ENCODE measurements at places on chromosomes 3 and 15. TPM values are rescaled to one million over a fixed set of nuclear protein-coding genes. Genes with fewer than 3 reads are reported as not detected.

GRCh38 chr15:38692789-38693062 lies 128.1 kb upstream of the RASGRP1 start:
- H3K4me1 ChIP-seq, result no peaks in the 10 kb centered on the region
- DNase-seq, result no peak
- no peak overlapping the region for H3K27ac ChIP-seq
- no peak overlapping the region for H3K4me3 ChIP-seq
- H3K27me3 ChIP-seq, result no peaks in the 10 kb centered on the region

DNA sequence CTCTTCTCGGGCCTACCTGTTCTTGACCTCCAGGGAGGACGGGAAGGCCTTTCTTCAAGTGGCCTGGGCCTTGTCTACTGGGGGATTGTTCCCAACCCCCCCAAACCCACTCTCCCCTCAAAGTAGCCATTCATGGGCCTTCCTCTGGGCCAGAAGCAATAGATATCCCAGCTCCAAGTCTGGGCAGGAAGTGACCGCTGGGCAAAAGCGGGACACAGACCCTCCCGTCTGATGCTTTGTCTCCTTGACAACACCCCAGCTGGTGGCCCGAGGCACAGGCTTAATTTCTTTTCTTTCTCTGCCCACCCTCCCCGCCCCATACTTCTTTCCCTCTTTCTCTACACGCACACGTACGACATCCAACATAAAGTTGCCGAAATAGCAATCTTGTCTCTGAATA lies 41.4 kb upstream of the FEZF2 start:
- peaks cover 91% of the 10 kb centered on the region for H3K27me3 ChIP-seq
- H3K27ac ChIP-seq, result peak overlapping the region; percentile 30
- peak; percentile 86 for DNase-seq
- peaks cover 27% of the 10 kb centered on the region for H3K4me1 ChIP-seq
- H3K36me3 ChIP-seq, result no peaks in the 10 kb centered on the region

GRCh38 chr3:187518207-187518606 lies 150.0 kb downstream of the RTP4 start:
- H3K36me3 ChIP-seq, result no peaks in the 10 kb centered on the region
- no peak for DNase-seq
- no peaks in the 10 kb centered on the region for H3K27me3 ChIP-seq
- no peak overlapping the region for H3K27ac ChIP-seq
- H3K4me3 ChIP-seq, result no peak overlapping the region
- H3K4me1 ChIP-seq, result peaks cover 21% of the 10 kb centered on the region

GRCh38 chr15:40045572-40046217 lies 6.7 kb upstream of the SRP14 start:
- H3K27me3 ChIP-seq, result no peaks in the 10 kb centered on the region
- H3K4me3 ChIP-seq, result no peak overlapping the region
- H3K4me1 ChIP-seq, result peaks cover 3% of the 10 kb centered on the region
- H3K27ac ChIP-seq, result no peak overlapping the region
- DNase-seq, result no peak
- no peaks in the 10 kb centered on the region for H3K36me3 ChIP-seq

DNA sequence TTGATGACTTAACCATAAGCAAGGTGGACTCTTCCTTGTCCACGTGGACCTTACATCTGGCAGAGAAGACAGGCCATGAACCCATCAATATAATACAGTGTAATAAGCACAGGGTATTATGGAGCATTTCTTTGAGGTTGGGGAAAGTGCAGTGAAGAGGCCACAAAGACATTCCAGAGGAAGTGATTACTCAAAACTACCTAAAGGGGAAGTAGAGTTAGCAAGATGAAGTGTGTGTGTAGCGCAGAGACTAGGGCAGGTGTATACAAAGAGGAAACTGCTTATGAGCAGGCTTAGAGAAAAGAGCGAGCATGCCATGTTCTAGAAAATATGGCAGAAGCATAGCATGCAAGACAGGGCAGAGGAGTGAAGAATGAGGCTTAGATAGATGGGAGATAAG lies 17.9 kb downstream of the CP start:
- H3K4me1 ChIP-seq, result peaks cover 11% of the 10 kb centered on the region
- H3K36me3 ChIP-seq, result no peaks in the 10 kb centered on the region
- H3K4me3 ChIP-seq, result no peak overlapping the region
- H3K27me3 ChIP-seq, result no peaks in the 10 kb centered on the region
- no peak for DNase-seq

DNA sequence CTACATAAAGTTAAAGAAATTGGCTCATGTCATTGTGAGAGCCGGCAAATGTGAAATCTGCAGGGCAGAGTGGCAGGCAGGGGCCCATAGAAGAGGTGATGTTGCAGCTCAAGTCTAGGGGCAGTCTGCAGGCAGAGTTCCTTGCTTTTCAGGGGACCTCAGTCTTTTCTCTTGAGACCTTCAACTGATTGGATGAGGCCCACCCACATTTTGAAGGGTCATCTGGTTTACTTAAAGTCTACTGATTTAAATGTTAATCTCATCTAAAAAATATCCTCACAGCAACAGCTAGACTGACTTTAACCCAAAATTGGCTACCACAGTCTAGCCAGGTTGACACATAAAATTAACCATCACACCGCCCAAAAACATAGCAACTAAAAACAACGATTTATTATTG lies 77.6 kb upstream of the ALDH1L1 start:
- H3K27ac ChIP-seq, result no peak overlapping the region
- no peaks in the 10 kb centered on the region for H3K36me3 ChIP-seq
- no peaks in the 10 kb centered on the region for H3K27me3 ChIP-seq
- peaks cover 5% of the 10 kb centered on the region for H3K4me1 ChIP-seq

The C3orf70 gene
- total RNA-seq, result 4.7 TPM

The MYL3 gene
- total RNA-seq, result not detected

- H3K4me3 ChIP-seq, result no peak overlapping the region
- H3K36me3 ChIP-seq, result no peaks in the 10 kb centered on the region
- H3K27ac ChIP-seq, result no peak overlapping the region
- no peak for DNase-seq
- peaks cover 7% of the 10 kb centered on the region for H3K4me1 ChIP-seq
These were observed 17.8 kb downstream of the PLD1 start for GRCh38 chr3:171792531-171792930.

DNA sequence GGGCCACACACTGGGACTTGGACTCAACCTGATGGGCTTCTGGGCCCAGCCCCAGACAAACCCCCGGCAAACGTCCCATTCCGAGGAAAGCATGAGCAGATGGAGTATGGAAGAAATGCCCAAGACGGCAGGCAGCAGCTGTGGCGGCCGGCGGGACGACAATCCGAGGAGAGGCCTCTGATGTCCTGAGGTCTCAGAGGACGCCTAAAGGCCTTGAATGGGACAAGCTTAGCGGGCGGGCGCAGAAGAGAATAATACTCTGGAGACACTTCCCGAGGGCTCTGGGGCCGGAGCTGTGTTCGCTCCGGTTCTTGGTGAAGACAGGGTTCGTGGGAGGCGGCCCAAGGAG lies 482 bp upstream of the OGG1 start:
- peak overlapping the region; percentile 93 for H3K27ac ChIP-seq
- H3K27me3 ChIP-seq, result no peaks in the 10 kb centered on the region
- peak overlapping the region; percentile 64 for H3K4me3 ChIP-seq
- H3K4me1 ChIP-seq, result peaks cover 4% of the 10 kb centered on the region

The LRRIQ4 gene
- not detected for total RNA-seq

The AQP9 gene
- total RNA-seq, result not detected

The GOLGA8G gene
- total RNA-seq, result not detected

The THSD4 gene
- total RNA-seq, result 2.4 TPM

The HAPLN3 gene
- 9.5 TPM for total RNA-seq

The CHL1 gene
- 0.49 TPM for total RNA-seq

The DZIP3 gene
- 89.0 TPM for total RNA-seq

DNA sequence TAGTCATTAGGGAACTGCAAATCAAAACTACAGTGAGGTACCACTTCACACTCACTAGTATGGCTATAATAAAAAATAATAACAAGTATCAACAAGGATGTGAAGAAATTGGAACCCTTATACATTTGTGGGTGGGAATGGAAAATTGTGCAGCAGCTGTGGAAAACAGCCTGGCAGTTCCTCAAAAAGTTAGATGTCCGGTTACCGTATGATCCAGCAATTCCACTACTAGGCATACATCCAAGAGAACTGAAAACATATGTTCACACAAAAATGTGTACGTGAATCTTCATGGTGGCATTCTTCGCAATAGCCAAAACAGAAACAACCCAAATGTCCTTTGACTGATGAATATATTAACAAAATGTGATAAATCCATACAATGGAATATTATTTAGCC lies 187.9 kb upstream of the LYSMD4 start:
- H3K4me1 ChIP-seq, result peaks cover 4% of the 10 kb centered on the region
- H3K36me3 ChIP-seq, result no peaks in the 10 kb centered on the region

- no peaks in the 10 kb centered on the region for H3K4me1 ChIP-seq
- H3K27me3 ChIP-seq, result no peaks in the 10 kb centered on the region
- no peak for DNase-seq
These were observed 132.9 kb upstream of the LPP start for GRCh38 chr3:188021041-188021440.

The USP4 gene
- total RNA-seq, result 17.7 TPM

DNA sequence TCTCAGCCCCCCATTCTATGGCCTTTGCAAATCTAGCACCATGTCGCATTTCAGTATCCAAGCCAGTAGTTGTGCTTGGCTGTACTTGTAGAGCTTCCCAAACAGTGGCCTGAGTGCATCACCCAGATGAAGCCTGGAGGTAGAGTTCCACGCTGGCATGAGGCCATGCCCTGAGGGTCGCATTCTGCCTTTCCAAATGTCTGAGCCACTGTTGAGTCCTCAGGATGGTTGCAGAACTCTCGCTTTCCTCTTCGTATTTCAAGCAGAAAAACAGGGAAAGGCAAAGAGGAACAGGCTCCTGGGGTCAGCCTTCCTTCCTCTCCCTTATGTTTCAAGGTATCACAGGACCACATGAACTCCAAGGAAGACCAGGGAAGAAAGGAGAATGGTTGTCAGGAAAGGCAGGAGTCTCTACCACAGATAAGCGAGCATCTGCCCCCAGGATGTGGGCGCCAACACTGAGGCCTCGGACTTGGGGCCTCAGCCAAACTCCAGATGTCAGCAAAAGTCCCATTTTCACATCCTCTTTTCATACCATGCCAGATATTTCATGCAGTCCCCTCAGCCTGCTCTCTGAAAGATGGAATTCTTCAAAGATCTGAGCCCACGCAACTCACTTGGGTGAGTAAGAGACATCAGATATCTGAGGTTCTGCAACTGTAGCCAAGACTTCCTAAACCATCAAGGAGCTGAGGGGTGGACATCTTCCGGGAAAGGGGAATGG lies 19.4 kb upstream of the PRR20G start:
- no peaks in the 10 kb centered on the region for H3K36me3 ChIP-seq
- no peak overlapping the region for H3K27ac ChIP-seq
- H3K27me3 ChIP-seq, result peaks cover 15% of the 10 kb centered on the region
- no peak for DNase-seq
- H3K4me3 ChIP-seq, result no peak overlapping the region

DNA sequence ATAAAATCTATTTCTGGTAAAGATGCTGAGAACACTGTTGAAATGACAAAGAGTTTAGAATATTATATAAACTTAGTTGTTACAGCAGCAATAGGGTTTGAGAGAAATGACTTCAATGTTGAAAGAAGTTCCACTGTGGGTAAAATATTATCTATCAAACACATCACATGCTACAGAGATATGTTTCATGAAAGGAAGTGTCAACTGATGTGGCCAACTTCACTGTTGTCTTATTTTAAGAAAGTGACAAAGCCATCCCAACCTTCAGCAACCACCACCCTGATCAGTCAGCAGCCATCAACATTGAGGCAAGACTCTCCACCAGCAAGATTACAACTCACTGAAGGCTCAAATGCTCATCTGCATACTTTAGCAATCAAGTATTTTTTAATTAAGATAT lies 20.2 kb downstream of the TMEM39A start:
- DNase-seq, result no peak
- no peak overlapping the region for H3K27ac ChIP-seq
- H3K4me1 ChIP-seq, result no peaks in the 10 kb centered on the region
- H3K36me3 ChIP-seq, result no peaks in the 10 kb centered on the region
- no peaks in the 10 kb centered on the region for H3K27me3 ChIP-seq

DNA sequence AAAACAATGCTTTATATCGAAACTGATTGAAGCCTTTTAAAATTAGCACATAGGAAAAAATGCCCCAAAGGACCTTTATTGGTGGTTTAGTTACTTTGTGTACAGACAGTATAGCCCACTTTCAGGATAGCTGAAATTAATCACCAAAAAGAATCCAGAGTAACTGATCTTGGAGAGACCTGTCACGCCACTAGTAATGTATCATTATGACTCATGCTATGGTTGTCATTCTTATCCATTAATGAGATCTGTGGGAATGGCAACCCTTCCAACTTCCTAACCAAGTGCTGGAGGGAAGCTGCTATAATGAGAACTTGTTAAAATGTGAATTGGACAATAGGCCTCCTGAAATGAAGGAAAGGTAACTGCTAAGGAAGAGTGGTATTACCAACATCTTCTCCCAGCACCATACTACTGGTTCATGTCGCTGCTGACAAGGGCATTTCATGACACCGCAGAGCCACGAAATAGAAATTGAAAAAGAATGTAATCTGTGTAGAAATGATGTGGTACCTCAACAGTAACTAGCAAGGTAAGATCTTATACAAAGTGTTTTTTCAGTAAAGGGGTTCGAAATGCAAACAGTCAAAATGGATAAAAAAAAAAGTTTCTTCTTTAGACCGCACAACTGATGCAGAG lies 7.1 kb upstream of the EMC4 start:
- H3K27me3 ChIP-seq, result no peaks in the 10 kb centered on the region
- no peak overlapping the region for H3K4me3 ChIP-seq
- H3K27ac ChIP-seq, result no peak overlapping the region
- DNase-seq, result no peak

DNA sequence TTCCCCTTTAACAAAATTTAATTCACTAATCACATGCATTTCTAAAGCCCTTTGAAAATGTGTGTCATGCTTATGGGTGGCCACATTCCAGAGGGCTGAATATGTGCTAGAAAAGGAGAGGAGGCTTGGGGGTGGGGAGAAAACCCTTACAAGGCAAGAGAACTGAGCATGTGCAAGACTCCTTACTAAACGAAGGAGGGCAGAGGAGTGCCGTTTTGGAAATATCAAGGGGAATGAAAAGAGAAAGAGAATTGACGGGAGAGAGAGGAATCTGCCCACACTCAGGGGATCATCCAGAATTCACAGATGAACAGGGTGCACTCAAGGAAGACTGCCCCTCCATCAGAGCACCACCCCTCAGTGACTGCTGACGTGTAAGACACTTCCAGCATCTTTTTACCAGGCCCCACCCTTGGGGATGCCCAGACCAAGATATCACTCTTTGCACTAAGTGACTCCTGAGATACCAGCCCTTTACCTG lies 37.9 kb upstream of the TSC22D2 start:
- H3K4me1 ChIP-seq, result peaks cover 43% of the 10 kb centered on the region
- H3K36me3 ChIP-seq, result no peaks in the 10 kb centered on the region
- H3K4me3 ChIP-seq, result no peak overlapping the region
- peak; percentile 79 for DNase-seq
- H3K27ac ChIP-seq, result no peak overlapping the region
- no peaks in the 10 kb centered on the region for H3K27me3 ChIP-seq

The SLC27A2 gene
- total RNA-seq, result 2.1 TPM

GRCh38 chr3:31862666-31863279 lies 118.3 kb downstream of the OSBPL10 start:
- H3K4me1 ChIP-seq, result no peaks in the 10 kb centered on the region
- no peak overlapping the region for H3K27ac ChIP-seq
- no peaks in the 10 kb centered on the region for H3K27me3 ChIP-seq
- H3K36me3 ChIP-seq, result no peaks in the 10 kb centered on the region
- DNase-seq, result no peak

Data from neural progenitor cell (in vitro differentiated cells).